Stimulated activated CD4-positive, alpha-beta T cell treated with anti-CD3 and anti-CD28 coated beads, Interleukin-4, amount 100 ng/mL, for 4 hours (primary cell): ENCODE measurements at places on chromosomes 4 and X.

GRCh38 chrX:54447461-54447860 is 7.3 kb downstream of the TSR2 start:
- no peak for DNase-seq

- no peak for DNase-seq
These were observed 258.1 kb upstream of the AGTR2 start for GRCh38 chrX:115912372-115912897.

GRCh38 chr4:168871632-168872031 is 138.4 kb downstream of the CBR4 start:
- DNase-seq = no peak

GRCh38 chr4:96913441-96914080 is 1073.7 kb downstream of the PDHA2 start:
- DNase-seq = no peak

DNA sequence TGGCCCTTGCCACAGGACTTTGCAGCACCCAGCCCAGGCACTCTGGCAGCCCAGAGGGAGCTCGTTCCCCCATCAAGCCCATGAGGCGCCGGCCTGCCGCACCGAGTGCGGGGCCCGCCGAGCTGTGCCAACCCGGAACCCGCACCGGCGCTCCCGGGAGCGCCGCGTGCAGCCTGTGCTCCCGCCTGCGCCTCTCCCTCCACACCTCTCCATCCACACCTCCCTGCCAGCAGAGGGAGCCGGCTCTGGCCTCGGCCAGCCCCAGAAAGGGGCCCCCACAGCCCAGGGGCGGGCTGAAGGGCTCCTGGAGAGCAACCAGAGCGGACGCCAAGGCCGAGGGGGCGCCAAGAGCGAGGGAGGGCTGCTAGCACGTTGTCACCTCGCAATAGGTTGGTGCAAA is 268.8 kb downstream of the MID1IP1 start:
- DNase-seq = no peak
